RWPE2 (cell line): ENCODE measurements at places on chromosomes 6 and 20.

GRCh38 chr6:131470534-131470933 is 102.5 kb upstream of the ARG1 start:
- DNase-seq: no peak

GRCh38 chr6:143164565-143165105 is 103.9 kb downstream of the AIG1 start:
- no peak for DNase-seq

GRCh38 chr20:20267685-20268370 is 100.1 kb upstream of the INSM1 start:
- no peak for DNase-seq

GRCh38 chr6:132270726-132271402 is 130.4 kb downstream of the MOXD1 start:
- no peak for DNase-seq

GRCh38 chr6:44133003-44133931 is 5.9 kb downstream of the TMEM63B start:
- DNase-seq: no peak

GRCh38 chr6:159117563-159117962 is 51.6 kb upstream of the FNDC1 start:
- DNase-seq: no peak

DNA sequence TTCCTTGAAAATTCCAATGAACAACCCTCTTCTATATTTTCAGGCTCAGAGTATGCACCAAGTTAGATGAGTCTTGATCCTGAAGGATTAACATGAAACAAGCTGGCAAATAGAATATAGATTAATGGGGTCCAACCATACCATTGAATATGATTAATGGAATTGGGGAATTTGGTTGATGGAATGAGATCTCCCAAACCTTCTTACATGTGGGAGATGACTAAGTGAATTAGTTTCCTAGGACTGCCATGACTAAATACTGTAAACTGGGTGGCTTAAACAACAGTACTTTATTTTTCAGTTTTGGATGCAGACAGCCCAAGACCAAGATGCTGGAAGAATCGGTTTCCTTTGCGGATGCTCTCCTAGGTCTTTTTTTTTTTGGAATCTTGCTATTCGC is 347.0 kb downstream of the QKI start:
- DNase-seq: no peak

DNA sequence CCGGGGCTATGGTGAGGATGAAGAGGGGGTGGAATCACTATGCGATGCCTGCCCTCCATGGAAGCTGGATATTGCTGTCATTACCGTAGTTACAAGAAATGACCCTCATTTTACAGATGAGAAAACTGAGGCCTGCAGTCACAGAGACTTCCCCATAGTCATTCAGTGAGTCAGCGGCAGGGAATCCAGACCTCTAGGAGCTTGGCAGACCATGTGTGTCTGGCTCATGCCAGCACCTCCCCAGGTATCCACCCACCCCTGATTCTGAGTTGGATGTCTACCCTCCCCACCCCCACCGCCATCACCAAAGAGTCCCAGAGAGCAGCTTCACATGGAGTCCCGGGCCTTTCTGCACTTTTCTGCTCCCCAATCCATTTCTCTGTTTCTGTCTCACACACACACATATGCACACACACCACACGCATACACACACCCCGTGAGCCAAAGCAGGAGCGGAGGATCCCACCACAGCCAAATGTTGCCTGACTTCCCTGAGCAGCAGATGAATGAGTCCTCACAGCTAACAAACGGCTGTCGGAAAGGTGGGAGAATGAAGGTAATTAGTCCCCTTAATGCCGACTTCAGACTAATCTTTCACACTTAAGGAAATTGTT is 24.8 kb downstream of the CDH22 start:
- peak; percentile 80 for DNase-seq

DNA sequence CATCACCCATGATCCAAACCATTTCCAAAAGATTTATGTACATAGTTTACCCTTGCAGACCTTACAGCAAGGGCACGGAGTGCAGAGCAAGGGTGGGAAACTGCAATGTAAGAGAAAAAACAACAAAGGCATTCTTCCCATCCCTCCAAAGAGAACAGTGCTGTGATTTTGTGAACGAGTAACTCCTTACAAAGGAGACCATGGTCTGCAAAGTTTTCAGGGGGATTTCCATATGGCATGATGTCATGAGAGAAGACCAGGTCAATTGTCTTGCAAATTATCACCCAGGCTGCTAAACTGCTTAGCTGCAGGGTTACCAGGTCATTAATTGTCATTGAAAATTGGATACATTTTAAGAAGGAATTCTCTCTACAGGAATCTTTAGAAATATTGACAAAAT is 58.3 kb downstream of the LAMP5 start:
- no peak for DNase-seq

DNA sequence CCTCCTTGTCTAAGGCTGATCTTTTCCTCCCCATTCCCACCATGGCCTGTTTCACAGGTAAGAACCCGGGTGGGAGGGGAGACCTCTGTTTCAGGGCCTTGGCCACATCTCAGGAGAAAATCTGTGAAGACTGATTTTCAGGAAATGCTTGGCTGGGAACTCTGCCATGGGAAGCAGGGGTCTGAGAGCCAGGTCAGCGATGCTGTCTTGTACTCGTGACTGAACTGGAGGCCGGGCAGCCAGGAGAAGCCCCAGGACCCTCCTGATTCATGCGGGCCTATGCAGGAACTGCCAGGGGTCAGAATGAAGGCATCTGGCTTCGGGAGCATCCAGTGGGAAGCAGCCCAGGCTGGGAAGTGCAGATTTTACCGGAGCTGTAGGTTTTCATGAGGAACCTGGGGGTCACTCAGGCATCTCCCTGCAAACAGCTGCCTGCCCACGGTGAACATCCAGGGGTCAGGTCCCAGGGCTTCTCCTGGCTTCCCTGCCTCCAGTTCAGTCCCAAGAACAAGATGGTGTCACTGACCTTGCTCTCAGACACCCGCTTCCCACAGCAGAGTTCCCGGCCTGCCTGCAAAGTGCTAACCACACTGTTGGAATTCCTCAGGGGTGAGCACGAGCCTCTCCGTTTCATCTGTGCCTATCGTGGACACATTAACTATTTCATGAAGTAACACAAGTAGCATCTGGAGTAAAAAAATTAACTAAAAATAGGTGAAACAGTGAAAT is 90.2 kb upstream of the SULF2 start:
- DNase-seq: no peak

GRCh38 chr20:52201395-52201794 is 9.8 kb upstream of the ZFP64 start:
- DNase-seq: no peak

GRCh38 chr20:5920581-5920980 is 29.8 kb downstream of the TRMT6 start:
- DNase-seq: no peak

GRCh38 chr6:13762611-13763441 is 51.2 kb upstream of the RANBP9 start:
- DNase-seq: no peak

DNA sequence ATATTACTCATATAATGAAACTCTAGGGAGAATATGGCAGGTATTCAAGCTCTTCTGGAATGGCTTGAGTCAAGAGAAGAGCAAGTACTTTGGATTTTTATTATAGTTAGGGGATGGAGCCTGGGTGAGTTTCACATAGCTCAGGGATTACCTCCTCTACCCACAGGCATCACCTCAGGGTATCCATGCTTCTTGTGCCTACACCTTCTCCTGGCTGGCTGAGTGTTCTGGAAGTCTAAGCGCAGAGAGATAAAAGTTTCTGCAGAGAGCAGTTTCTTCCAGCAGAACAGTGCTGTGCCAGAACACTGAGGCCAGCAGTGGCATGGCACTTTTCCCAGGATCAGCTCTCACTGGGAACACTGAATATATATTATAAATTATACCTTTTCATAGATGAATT is 199.7 kb upstream of the KCNQ5 start:
- no peak for DNase-seq

DNA sequence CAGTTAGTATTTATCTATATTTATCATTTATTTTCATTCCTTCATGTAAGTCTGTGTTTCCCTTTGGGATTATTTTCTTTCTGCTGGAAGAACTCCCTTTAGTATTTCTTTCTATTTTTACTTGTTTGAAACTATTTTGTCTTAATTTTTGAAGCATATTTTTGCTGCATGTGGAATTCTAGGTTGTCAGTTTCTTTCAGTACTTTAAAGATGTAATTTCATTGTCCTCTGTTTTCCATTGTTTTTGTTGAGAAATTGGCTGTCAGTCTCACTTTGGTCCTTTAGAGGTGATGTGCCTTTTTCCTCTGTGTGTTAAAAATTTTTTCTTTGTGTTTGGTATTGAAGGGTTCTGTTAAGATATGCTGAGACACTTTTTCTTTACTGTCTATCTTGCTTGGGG is 17.1 kb downstream of the RNF182 start:
- DNase-seq: no peak

DNA sequence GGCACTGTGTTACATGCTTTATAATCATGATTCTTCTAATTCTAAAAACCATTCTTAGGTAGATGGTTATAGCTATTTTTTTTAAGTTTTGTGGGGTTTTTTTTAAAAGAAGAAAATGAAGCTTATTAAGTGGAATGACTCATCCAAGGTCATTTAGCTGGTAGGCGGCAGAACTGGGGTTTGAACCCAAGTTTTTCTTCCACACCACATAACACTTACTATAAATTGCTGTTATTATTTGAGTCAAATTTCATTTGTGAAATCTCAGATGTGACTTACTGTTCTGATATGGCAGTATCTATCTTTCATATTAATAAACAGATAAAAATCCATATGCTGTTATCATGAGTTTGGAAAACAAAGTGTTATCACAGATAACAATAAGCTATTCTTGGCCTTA is 10.4 kb upstream of the COL10A1 start:
- DNase-seq: no peak
